Bone marrow (tissue), 2 donors: ENCODE measurements at places on chromosomes 12 and 14.
A peak's percentile ranks its signal among the peaks of the same experiment; 100 is the strongest.

DNA sequence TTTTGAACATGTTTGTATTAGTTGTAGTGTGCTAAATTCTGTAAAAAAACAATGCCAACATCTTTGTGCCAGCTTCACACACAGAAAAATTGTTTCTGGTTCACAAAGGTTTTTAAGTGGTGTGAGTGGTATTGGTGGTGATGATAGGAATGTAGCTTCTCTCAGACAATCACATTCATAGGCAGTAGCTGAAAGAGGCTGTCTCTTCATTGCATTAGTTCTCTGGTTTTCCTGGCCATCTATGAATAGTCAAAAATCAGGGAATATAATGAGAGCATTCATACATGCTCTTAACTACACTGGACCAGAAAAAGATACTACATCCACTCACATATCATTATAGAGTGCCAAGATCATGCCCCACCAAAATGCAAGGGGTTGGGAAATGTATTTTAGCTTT, 433.5 kb downstream of the FLRT2 start:
- no peak for DNase-seq

DNA sequence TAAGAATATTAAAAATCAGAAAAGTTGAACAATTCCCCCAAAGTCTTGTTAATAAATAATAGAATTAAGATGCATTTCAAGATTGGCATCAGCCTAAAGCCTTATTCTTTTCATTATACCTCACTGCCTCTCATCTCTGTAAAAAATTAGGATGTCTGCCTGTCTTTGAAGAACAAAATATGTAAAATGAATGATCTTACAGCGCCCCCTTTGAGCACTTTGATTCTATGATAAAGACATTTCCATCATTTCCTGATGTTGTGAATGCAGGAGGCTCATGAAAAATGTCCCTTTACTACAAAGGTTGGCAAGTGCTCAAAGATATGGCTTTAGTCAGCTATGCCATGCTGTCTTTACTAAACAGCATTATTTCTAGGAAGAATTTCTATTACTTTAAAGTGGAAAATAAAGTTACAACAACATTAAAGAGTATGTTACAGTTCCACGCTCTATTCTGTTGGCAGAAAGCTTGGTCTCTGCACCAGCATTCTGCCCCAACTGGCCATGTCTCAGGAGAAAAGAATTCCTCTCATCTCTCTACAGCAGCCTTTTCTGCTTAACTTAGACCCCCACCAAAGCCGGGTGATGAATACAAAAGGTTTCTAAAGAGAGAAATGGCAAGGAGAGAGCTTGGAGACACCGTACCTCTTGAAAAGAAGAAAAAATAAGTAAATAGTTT, 95.1 kb downstream of the LLPH start:
- DNase-seq = no peak

GRCh38 chr12:31325524-31325875, 450 bp downstream of the SINHCAF start:
- peak; percentile 40 for DNase-seq

GRCh38 chr14:73662487-73662943, 17.7 kb downstream of the DNAL1 start:
- DNase-seq = no peak

- DNase-seq = peak; percentile 32
These were observed 4.3 kb upstream of the NIN start for GRCh38 chr14:50835280-50835679.

GRCh38 chr12:65891219-65891618, 66.9 kb downstream of the HMGA2 start:
- DNase-seq = no peak

DNA sequence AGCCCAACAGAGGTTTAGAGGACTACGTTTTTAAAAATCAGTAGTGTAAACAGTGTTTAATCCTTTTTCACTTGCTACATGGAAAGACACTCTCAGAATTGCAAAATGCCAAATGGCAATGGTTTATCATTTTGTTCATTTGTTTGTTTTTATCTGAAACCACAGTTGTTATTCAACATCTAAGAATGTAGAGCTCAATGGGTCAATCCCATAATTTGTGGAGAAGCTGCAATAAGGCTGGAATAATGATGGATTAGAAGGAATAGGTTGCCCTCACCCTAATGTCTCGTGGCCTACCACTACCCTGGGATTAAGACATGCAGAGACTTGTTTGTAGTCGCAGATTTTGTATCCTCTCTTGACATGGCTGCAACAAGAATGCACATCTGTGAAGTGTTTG, 115.7 kb downstream of the LLPH start:
- no peak for DNase-seq

GRCh38 chr14:75139185-75139584, 12.3 kb upstream of the NEK9 start:
- DNase-seq = no peak

GRCh38 chr12:113075137-113075683, 18.7 kb downstream of the DTX1 start:
- no peak for DNase-seq

GRCh38 chr12:130026608-130027176, 122.9 kb upstream of the TMEM132D start:
- DNase-seq = no peak

DNA sequence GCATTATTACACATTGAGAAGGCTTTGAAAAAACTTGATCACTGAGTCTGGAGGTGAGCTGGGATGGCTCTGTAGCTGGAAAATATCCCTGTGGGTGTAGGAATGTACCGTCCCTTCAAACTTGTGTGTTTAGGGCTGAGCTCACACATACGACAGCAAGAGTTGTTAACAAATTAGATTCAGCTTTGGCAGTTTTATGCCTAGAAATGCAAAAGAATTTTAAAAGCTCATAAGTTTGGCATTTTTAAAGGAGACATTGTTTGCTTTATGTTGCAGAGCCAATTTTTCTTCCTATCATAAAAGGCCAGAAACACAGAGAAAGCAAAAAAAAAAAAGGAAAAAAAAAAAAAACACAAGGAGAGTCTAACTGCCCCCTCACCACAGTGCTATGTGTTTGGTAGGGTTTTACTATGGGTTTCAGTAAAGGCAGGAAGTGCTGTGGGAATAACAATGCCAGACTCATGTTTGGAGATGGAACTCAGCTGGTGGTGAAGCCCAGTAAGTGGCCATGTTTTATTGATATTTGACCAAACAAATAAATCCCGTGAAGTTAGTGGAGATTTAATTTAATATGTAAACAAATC, 78.4 kb downstream of the DAD1 start:
- no peak for DNase-seq

GRCh38 chr14:24861083-24861630, 188.8 kb downstream of the STXBP6 start:
- DNase-seq = no peak

DNA sequence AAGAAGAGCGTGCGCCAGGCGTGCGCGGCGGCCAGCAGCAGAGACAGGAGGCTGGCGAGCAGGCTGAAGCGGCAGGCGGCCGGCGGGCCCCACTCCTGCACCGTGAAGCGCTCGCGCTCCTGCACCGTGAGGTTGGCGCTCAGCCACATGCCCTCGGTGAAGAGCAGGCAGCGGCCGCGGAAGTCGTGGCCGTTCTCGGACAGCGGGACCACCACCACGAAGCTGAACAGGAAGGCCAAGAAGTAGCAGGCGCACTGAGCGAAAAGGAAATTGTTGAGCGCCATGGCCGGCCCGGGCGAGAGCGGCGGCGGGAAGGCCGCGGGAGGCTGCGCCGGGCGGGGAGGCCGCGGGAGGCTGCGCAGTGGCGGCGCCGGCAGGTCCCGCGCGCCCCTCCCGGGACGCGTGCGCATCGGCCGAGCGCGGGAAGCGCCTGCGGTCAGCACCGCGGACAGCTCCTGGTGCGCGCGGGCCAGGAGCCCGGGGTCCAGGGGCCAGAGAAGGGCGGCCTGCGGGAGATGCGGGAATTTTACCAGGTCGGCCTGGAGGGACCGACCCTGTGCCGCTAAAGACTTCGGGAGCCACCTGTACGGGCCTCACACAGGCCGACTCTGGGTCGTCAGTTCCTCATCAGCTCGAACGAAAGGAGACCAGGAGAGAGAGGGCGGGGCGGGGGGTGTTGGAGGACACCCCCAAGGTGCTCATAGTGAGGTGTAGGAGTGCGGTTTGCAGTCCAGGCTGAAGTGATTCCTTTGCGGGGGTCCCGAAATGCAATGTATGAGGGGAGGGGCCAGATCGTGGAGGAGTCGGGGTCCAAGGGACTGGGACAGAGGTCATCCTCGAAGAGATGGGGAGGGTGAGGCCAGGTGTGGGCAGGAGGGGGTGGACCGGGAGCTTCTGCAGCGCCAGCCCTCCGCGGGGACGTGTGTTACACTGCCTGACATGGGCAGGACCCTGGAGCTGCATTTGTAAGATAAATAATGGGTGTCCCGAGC, at the start of gene TMEM179:
TMEM179 (minus strand) TSS at position 315 of the 992 bp plus-strand sequence; CDS start at position 284, 31 bp downstream.
- DNase-seq = no peak

DNA sequence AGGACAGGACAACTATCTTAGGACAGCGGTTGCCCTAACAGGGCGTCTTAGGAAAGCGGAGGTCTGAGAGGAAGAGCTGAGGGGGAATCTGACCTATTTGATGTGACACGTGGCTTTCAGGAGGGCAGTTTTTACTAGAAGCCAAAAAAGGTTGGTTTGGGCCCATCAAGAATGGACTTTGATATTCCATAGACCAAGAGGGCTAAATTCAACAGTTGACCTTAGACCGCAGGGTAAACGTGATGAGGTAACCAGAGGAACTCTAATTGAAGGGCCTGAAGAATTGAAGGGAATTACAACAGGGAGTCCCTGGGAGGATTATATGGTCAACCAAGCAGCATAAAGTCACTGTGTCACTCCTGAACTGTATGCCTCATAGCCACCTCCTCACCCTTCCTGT, 11.5 kb downstream of the C1S start:
- no peak for DNase-seq

DNA sequence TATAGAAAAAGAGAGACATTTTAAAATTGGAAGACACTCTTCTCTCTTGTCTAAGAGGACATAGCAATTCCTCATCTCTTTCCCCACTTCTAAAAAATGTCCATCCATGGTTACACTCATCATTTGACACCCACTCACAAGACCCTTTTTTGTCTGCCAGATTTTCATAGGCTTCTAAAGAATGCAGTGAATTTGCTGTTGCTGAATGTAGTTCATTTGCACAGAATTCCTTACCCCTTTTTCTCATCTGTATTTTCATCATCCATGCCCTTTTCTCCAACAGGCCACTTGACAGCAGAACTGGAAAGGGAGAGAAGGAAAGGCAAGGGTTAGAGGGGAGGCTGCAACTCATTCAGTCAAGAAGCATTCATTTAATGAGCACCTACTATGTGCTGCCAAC, 128.0 kb downstream of the NUAK1 start:
- no peak for DNase-seq

DNA sequence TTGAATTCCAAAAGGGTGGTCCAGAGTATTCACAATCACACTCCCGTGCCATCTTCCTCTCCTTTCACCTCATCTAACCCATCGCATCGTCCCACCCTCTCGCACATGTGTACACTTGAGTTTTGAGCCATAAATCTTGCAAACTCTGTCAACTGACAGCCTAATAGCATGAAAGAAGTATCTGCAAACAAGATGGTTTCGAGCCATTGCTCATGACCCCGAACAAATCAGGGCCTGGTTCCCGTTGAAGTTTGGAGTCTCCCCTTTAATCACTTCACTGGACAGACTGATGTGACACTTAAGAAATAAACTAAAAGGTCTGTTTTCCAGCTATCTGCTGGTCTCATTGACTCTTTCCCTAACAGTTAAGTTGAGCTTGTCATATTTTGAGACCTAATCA, 223.6 kb upstream of the SOX5 start:
- no peak for DNase-seq

GRCh38 chr12:1926251-1926657, 7.8 kb upstream of the CACNA2D4 start:
- no peak for DNase-seq

DNA sequence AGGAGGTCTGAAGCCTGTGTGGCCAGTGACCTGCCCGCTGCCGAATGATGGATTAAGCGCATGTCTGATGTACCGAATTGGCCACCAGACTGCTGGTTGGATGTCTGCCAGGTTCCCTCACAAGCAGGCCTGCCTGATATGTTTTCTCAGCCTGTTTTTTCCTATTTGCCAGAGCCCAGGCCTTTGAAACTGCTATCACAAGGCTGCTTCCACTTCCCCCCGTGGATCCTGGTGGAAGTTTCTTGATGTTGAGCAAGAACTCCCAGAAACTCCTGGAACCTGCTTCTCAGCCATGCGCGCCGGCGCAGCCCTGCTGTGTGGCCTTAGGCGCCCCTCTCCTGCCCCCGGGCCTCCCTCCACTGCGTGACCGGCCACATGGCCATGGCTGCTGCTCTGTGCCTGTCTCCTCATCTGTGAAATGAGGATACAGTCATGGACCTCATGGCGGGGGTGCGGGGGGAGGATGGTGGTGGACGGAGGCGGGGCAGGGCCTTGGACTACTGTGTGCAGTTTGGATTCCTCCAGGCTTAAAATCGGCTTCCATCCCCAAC, 56.6 kb downstream of the CALM1 start:
- DNase-seq = no peak

GRCh38 chr14:35268946-35269345, 23.2 kb upstream of the PSMA6 start:
- DNase-seq = no peak

- DNase-seq = no peak
These were observed 253.0 kb downstream of the SNAPC1 start for GRCh38 chr14:62015243-62015642.

DNA sequence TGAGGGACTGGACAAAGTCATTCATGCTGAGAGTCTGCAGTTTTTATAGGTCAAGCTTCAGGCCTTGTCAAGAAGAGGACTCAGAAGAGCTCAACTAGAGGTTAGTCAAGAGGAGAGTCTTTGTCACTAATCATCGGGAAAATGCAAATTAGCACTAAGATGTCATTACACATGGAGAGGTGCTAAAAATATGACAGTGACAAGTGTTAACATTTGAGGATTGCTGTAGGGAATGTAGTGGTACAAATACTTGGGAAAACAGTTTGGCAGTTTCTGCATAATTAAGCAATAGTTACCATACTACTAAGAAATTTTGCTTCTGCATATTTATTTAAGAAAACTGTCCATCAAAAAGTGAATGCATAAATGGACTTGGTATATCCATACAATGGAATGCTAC, 60.9 kb upstream of the CSRP2 start:
- no peak for DNase-seq

DNA sequence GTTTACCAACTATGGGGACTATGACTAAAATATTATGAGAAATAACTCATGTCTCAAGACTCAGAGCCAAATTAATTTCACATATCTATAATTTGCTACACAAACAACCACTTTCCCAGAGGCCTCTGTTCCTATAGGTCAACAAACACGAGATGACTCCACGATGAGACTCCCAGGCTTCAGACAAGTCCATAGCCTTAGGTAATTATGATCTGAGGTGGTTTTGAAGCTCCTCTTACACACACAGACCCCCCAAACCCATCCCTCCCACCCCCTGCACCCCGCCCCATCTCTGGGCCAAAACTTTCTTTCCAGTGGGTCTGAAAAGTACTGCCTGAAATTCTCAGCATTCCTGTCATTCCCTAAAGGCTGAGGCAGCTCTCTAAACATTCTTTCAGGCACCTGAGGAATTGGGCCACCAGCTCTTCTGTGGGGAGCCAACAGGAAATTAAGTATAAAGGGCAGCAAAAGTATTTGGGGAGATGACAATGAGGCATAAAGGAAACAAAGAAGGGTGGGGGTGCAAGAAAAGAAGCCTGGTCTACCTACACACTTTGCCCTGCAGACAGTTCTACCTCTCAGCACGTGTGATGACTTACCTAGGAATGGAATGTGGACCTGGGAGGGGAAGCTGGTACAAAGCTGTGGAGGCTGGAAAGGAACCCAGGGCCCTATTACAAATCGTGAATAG, 143.6 kb downstream of the PAWR start:
- no peak for DNase-seq
